ENCODE measurements at places on chromosomes 5 and 9.

- DNase-seq = no peak
Observed at GRCh38 chr5:125874717-125875116, 548.5 kb upstream of the GRAMD2B start.

- no peak for DNase-seq
Observed at GRCh38 chr5:96736937-96737336, 70.8 kb downstream of the ERAP1 start.

GRCh38 chr5:52895075-52895474 lies 94.1 kb upstream of the ITGA2 start:
- no peak for DNase-seq

GRCh38 chr5:33891788-33892619 lies at the start of gene ADAMTS12:
Gene ADAMTS12, minus strand, starts transcription at chr5:33891990. Its CDS starts 134 bp downstream, at chr5:33891856.
- DNase-seq = no peak

DNA sequence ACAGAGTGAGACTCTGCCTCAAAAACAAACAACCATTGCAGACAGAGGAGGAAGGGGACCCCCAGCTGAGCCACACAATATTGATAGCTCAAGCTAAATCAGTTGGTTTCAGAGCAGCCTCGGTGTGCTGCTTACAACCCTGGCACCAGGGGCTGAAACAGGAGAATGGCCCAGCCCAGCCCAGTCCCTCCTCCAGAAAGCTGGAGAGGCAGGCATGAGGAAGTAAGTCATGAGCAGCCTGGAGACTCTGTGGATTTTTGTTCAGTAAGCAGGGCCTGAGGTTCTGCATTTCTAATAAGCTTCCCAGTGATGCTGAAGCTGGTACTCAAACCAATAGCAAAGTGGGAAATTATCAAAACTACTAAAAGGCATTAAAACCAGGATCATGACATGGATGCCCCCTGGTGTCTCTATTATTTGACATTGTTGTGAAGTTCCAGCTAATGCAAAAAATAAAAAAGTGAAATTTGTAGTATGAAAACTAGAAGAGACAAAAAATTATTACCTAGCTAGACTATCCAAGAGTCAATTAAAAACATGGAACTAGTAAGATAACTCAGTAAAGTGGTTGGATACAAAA lies 14.2 kb downstream of the PRRT1B start:
- DNase-seq = no peak

DNA sequence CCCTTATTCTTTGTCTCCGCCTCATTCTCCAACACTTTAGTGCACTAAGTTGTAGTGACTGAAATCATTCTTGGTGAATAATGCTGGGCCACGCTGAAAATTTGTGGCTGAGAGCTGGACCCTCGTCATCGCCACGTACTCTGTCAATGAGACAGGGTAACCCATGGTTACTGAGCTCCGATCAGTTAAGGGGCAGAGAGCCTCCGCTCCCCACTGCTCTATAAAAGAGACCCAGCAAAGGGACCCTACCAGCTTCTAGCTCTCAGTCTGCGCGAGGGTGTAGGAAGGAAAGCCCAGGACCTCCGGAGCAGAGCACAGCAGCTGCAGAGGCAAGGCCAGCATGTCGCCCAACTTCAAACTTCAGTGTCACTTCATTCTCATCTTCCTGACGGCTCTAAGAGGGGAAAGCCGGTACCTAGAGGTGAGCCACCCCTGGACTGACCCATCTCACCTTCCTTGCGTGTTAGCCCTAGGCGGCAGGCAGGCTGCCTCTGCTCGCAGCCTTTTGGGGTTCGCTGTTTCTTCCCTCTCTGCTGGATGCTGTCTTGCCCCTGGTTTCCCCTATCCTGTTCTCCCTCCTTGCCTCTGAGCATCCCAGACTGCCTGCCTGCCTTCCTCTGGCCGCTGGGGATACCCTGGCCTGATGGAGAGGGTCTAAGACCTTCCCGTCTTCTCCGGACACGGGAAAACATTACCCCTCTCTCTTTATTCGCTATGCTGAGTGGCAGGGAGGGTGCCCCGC lies at the start of gene CRHBP:
Gene CRHBP, plus strand, starts transcription at position 251 of the 742 bp plus-strand sequence. Its CDS starts 90 bp downstream, at position 341.
- no peak for DNase-seq

GRCh38 chr9:15400281-15400941 lies 22.3 kb upstream of the SNAPC3 start:
- no peak for DNase-seq

DNA sequence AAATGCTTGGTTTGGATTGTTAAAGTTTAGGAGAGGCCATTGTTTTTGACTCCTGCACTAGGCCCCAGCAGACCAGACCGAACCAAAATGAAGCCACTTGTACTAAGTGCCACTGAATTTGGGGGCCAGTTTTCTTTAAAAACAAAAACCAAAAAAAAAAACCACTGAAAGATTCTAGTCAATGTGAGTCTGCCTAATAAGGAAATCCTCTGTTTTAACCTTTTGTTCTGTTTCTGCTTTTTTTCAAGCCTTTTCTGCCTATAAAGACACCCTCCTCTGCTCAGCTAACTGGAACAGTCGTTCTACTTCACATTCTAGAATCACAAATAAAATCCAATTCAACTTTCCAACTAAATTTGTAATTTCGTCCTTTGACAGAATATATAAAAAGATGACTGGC lies 64.9 kb downstream of the SERINC5 start:
- no peak for DNase-seq
